Aorta (tissue), 5 donors: ENCODE measurements at places on chromosomes 13 and 19. TPM values are rescaled to one million over a fixed set of nuclear protein-coding genes. Genes with fewer than 3 reads are reported as not detected.

Gene DAND5
- 0.13 TPM for polyA plus RNA-seq

Gene TJP3
- 0.84 TPM for polyA plus RNA-seq

Gene ELSPBP1
- 0.74 TPM for polyA plus RNA-seq

Gene RYR1
- 0.38 TPM for polyA plus RNA-seq

Gene ZNF296
- 0.38 TPM for polyA plus RNA-seq

GRCh38 chr19:29893606-29894284 is 48.3 kb upstream of the URI1 start:
- H3K4me1 ChIP-seq, result no peaks in the 10 kb centered on the region
- DNase-seq, result peak; percentile 25
- no peaks in the 10 kb centered on the region for H3K27me3 ChIP-seq
- no peak overlapping the region for H3K27ac ChIP-seq
- no peaks in the 10 kb centered on the region for H3K36me3 ChIP-seq

DNA sequence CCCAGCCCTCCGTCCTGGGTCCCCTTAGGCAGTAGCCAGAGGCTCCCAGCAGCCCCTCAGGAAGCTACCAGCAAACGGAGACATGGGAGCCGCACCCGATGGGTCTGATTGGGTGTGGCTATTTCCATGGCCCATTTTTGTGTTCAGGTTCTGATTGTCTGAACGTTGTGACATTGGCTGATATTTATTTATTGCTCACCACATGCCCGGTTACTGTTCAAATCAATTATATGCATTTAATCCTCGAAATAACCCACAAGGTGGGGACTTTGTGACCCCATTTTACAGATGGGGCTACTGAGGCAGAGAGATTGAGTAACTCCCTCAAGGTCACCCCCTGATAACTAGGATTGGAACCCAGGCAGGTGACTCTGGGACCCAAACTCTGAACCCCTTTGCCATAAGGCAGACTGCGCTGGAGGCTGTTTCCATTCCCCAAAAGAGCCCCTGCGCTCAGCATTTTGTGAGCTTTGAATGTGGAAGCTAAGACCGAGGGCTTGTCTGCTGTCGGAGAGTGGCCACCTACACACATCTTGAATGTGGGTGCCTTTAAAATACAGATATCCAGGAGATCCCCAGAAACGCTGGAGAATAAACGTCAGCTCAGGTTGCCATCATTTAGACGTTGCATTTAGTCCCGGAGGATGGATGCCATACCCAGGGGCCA is 13.6 kb upstream of the MCF2L start:
- DNase-seq, result no peak
- H3K27me3 ChIP-seq, result no peaks in the 10 kb centered on the region
- H3K4me3 ChIP-seq, result no peak overlapping the region
- H3K4me1 ChIP-seq, result no peaks in the 10 kb centered on the region

- no peak overlapping the region for H3K4me3 ChIP-seq
- H3K27ac ChIP-seq, result no peak overlapping the region
- no peak for DNase-seq
- H3K4me1 ChIP-seq, result no peaks in the 10 kb centered on the region
Observed at GRCh38 chr13:66113882-66114526, 1116.1 kb downstream of the PCDH9 start.

DNA sequence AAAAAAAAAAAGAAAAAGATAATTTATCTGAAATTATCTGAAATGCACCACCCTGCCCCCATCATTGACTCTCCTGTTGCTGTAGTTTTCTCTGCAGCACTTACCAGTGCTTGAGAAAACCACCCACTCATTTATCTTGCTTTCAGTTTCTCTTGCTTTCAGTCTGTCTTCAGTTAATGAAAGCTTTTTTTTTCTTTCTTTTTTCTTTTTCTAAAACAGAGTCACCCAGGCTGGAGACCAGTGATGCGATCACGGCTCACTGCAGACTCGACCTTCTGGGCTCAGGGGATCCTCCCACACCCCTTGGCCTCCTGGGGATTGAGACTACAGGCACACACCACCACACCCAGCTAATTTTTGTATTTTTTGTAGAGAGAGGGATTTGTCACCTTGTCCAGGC is 4.3 kb upstream of the ACP5 start:
- H3K27me3 ChIP-seq, result no peaks in the 10 kb centered on the region
- no peak overlapping the region for H3K4me3 ChIP-seq
- H3K36me3 ChIP-seq, result no peaks in the 10 kb centered on the region
- H3K4me1 ChIP-seq, result no peaks in the 10 kb centered on the region

DNA sequence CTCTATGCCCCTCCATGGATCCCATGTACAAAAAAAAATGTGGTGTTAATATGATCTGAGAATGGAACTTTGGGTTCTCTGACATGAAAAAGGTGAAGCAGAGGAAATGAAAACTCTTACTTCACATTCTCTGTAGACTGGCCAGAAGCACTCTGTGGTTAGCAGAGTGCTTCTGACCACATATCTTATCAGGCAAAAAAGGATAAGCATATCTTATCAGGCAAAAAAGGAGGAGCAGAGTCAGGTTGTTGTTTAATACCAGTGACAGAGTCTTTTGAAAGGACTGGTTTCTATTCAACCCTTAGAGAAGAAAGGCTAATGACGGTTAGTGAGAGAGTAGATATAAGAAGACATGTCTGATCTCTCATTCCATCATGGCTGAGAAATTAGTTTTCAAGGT is 1404.8 kb downstream of the SLITRK1 start:
- DNase-seq, result no peak
- H3K27ac ChIP-seq, result no peak overlapping the region
- H3K36me3 ChIP-seq, result no peaks in the 10 kb centered on the region
- no peaks in the 10 kb centered on the region for H3K4me1 ChIP-seq
- no peaks in the 10 kb centered on the region for H3K27me3 ChIP-seq
- H3K4me3 ChIP-seq, result no peak overlapping the region

DNA sequence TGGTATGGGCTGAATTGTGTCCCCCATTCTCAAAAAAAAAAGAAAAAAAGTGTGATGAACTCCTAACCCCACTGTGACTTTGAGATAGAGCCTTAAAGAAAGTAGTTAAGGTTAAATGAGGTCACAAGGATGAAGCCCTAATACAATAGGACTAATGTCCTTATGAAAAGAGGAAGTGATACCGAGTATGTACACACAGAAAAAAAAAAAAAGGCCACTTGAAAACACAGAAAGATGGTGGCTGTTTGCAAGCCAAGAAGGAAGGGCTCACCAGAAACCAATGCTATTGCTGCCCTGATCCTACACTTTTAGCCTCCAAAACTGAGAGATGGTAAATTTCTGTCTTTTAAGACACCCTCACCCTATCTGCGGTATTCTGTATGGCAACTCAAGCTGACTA is 955.6 kb downstream of the PCDH17 start:
- H3K27me3 ChIP-seq, result no peaks in the 10 kb centered on the region
- DNase-seq, result no peak
- no peaks in the 10 kb centered on the region for H3K36me3 ChIP-seq
- no peaks in the 10 kb centered on the region for H3K4me1 ChIP-seq

DNA sequence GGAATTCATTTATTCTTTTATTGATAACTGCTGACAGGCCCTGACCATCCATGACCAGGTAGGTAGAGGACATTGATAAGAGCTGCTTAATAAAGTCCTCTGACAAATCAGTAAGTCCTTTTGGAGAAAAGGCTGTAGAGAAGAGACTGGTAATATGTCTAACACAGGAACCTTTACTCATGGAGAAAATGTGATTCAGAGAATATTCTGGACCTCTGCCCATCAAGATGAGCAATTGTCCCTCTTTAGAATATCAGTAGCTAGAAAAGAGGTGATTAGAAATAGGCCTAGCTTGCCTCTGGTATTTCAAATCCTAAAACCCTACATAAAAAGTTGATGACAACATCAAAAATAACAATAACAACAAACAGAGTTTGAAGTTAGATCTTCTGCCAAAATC is 642.3 kb downstream of the TBC1D4 start:
- H3K4me1 ChIP-seq, result no peaks in the 10 kb centered on the region
- no peak for DNase-seq
- H3K36me3 ChIP-seq, result no peaks in the 10 kb centered on the region
- H3K4me3 ChIP-seq, result no peak overlapping the region
- no peaks in the 10 kb centered on the region for H3K27me3 ChIP-seq

GRCh38 chr19:55362990-55363716 is at the start of gene GARIN5B:
Gene GARIN5B, minus strand, starts transcription at chr19:55363260. Its CDS starts 194 bp downstream, at chr19:55363066.
- no peak within 1 kb of the TSS for H3K27ac ChIP-seq
- no peak within 1 kb of the TSS for H3K4me3 ChIP-seq
- H3K4me1 ChIP-seq, result no peaks in the 10 kb centered on the region
- peak; percentile 32 for DNase-seq
- H3K36me3 ChIP-seq, result no peaks in the 10 kb centered on the region
